ENCODE measurements at places on chromosomes 16 and 17.

- no peak for DNase-seq
Measured at GRCh38 chr17:395179-395578, 42.6 kb upstream of the RPH3AL start.

GRCh38 chr17:75439287-75439686 lies 17.1 kb upstream of the TMEM94 start:
- no peak for DNase-seq

- DNase-seq = no peak
Measured at GRCh38 chr17:13462673-13463124, 139.0 kb downstream of the HS3ST3A1 start.

GRCh38 chr17:75518201-75518600 lies 1.9 kb downstream of the TSEN54 start:
- DNase-seq = peak; percentile 64

- DNase-seq = no peak
Measured at GRCh38 chr17:384622-385177, 32.1 kb upstream of the RPH3AL start.

DNA sequence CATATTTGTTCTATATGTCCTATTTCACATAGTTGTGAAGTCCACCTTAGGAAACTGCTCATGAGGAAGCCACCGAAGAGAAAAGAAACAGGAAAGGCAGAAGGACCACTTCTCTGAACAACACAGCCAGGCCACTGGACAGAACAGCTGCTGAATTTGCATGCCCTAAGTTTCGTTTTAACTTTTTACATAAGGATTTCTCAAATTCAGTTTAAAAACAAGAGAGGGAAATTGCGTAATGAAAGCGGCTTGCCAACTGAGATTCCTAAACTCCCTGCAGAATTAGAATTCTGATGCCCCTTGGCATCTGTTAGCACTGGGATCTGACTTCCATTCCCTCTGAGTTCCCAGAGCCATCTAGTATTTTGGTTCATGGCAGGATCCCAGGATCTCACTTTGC lies 5.0 kb upstream of the CCL8 start:
- DNase-seq = no peak

DNA sequence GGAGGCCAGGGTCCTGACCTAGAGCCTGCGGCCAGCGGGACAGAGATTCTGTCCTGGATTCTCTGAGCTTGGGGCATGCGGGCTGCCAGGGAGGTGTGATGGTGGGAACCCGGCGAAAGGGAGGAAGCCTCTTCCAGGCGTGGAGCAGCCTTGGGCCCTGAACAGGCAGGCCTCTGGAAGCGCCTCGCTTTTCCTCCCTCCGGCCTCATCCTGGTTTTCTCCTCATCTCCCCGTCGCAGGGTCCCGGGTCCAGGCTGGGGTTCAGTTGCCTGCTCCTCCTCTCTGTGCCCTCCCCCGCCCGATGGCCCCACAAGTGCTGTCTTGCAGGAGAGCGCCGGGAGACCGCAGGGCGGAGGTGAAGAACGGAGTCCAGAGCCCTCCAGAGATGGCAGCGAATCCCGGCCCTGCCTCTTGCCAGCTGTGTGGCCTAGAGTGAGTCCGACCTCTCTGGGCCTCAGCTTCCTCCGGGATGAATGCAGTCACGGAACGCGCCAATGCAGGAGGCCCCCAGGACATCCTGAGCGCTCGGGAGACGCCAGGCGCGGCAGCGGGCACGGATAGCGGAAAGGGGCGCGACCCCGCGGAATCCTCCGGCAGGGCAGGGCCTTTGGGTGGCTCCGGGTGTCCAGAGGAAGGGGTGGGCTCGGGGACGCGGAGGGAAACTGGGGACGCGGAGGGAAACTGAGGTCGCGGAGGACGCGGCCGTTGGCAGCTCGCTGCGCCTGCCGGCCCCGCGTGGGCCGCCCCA lies 553 bp upstream of the RAB11FIP4 start:
- DNase-seq = no peak

GRCh38 chr17:3626831-3627768 lies 8.9 kb downstream of the SHPK start:
- DNase-seq = no peak

- no peak for DNase-seq
Measured at GRCh38 chr17:17877529-17878358, 41.0 kb upstream of the SREBF1 start.

DNA sequence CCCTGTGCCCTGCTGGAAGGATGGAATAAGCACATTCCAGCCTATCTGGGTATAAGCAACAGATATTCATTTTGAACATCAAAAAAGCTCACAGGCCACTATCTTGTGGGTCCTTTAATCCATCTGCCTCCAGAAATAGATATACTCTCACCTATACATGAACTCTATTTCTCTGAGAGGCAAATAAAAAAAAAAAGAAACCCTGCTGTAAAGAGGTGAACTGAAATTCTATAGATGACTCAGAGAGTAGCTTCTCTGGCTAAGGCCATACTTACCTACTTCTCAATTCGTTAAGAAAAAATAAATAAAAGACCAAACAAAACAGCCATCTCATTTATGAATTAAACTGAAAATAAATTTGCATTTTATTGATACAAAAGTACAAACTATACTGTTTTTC lies 86.3 kb downstream of the DYNLRB2 start:
- DNase-seq = no peak

DNA sequence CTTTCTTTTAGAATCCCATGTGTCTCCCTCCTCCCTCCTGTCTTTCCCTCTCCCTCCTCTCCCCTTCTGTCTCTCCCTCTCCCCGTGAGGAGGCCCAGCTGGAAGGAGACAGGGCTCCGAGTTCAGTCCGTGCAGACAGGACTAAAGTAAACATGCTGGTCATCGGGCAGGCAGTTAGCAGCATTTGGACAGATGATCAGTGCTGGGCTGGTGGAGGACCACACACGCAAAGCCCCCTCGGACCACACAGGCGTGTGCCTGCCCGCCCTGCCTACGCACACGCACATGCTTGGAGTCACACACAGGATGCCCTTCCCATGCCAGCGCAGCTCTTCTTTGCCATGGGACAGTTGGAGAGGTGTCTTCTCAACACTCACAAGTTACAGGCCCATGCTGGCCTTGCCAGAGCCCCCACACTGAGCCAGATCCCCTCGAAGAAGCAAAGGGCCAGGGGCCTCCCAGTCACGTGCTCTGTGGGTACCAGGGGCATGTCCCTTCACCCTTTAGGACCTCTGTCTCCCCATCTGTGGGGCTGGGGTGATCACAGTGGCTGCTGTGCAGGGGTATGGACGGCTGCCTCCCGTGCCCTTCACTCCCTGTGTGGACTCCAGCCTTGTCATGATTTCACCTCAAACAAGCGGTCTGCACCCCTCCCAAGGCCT lies 215.7 kb upstream of the FOXF1 start:
- DNase-seq = no peak

- peak; percentile 83 for DNase-seq
Measured at GRCh38 chr17:28549236-28550132, 2.9 kb downstream of the UNC119 start.

- no peak for DNase-seq
Measured at GRCh38 chr17:46061435-46061834, 62.4 kb downstream of the STH start.

- DNase-seq = peak; percentile 40
Measured at GRCh38 chr17:60102632-60103096, 23.9 kb upstream of the HEATR6 start.

DNA sequence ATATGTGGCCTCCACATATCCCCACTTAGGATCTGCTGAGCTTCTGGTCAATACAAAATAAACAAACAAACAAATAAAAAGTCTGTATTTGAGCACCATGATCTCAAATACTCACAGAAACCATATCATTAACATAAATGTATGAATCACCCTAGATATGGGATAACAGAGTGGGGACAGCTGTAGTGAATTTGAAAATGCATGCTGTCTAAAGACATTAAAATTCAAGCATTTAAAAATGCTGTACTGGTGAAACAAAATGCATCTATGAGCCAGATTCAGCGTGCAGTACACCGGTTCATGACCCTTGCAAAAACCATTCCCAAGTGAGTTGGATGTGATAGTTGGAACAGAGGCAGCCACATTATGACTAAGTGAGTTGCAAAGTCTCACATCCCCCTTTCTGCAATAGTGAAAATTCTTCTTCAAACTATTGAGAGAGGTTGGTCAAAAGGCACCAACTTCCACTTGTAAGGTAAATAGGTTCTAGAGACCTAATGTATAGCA lies 12.3 kb downstream of the GRIN2A start:
- no peak for DNase-seq

GRCh38 chr17:45234641-45235415 lies 13.1 kb downstream of the FMNL1 start:
- DNase-seq = peak; percentile 67

- DNase-seq = no peak
Measured at GRCh38 chr16:838741-839140, 38.2 kb upstream of the GNG13 start.

DNA sequence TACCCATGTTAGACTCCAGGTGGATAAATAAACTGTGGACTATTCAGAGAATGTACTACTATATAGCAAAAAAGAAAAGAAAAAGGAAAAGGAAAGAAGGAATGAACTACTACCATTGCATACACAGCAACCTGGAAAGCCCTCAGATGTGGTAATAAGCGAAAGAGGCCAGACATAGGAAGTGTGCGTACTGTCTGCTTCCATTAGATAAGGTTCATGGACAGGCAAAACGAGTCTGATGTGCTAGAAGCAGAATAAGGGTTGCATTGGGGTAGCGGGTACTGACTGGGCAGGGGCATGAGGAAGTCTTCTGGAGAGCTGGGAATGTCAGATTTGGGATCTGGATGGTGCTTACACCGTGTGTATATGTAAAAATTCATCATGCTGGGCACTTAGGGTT lies 21.8 kb downstream of the CLEC16A start:
- no peak for DNase-seq

DNA sequence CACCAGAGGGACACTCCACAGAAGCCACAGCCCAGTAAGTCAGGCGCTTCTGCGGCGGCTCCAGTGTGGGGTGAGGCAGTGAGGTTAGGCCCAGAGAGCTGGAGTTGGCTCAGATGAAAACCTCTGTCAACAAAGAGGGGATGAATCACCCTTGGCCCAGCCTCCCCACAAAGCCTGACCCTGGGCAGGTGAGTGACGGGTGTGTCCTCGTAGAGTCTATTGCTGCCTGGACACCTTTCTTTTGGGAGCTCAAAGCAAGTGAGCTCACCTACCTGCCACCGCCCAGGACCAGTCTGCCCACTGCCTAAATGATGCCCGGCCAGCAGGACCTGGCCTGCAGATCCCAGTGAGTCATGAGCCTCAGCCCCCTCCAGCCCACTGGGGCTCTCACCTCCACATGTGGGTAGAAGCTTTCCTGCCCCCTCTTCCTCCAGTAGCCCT lies 24.9 kb upstream of the DBNDD1 start:
- no peak for DNase-seq

- no peak for DNase-seq
Measured at GRCh38 chr16:47625115-47625567, 164.0 kb downstream of the PHKB start.

GRCh38 chr17:47763913-47764582 lies 31.0 kb downstream of the TBX21 start:
- DNase-seq = no peak

DNA sequence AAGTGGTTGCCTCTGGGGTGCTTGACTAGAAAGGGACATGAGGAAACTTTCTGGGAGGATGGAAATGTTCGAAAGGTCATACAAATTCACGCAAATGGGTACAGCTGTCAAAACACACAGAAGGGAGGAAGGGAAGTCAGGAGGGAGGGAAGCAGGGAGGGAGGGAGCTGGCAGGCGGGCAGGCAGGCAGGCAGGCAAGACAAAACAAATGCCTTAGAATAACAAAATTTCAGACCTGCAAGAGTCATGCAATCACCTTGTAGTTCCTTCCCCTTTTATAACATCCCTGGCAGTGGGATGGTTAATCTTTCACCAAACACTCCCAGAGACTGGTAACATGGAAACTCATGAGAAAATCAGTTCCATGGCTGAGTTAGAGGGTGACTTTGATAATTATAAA lies 189.2 kb downstream of the STX8 start:
- no peak for DNase-seq

- DNase-seq = no peak
Measured at GRCh38 chr17:42055496-42055895, 5.1 kb upstream of the C17orf113 start.

DNA sequence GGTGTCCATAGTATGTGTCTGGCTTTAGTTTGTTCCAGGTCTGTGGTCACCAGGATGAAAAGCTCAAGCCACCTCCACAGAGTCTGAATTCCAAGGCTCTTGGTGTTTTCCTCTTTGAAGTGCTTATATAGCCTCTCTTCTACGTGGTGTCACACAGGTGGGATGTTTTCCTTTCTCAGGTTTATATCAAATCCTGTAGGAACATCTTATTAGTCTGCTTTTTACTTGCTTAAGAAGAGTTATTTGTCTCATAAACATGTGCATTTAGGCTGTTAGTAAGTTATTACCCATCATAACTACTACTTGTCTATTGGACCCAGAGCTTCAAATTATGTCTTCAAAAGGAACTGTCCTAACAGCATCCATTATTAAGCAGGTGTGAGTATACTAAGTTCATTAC lies at the start of gene KRT39:
KRT39 (minus strand) TSS at position 101 of the 400 bp plus-strand sequence; CDS start at position 9, 92 bp downstream.
- DNase-seq = no peak

DNA sequence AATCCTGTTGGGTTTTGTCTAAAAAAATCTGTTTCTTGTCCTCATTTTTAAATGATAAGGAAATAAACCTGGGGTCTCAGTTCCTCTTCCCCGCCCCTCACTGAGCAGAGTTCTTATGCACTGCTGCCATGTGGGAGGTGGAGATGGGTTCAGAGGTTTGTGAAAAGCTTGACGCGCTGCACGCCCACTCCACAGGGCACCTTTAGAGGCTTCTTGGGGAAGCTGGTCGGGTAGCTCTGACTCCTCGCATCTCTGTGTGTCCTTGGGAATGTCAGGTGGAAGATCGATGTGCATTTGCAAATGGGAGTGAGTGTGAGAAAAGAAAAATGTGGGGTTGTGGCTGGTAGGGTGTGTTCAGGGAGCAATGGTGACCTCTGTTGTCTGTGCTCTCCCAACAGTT lies 4.7 kb upstream of the ZNHIT3 start:
- no peak for DNase-seq

GRCh38 chr17:34299956-34300577 lies 14.5 kb downstream of the CCL11 start:
- DNase-seq = no peak

DNA sequence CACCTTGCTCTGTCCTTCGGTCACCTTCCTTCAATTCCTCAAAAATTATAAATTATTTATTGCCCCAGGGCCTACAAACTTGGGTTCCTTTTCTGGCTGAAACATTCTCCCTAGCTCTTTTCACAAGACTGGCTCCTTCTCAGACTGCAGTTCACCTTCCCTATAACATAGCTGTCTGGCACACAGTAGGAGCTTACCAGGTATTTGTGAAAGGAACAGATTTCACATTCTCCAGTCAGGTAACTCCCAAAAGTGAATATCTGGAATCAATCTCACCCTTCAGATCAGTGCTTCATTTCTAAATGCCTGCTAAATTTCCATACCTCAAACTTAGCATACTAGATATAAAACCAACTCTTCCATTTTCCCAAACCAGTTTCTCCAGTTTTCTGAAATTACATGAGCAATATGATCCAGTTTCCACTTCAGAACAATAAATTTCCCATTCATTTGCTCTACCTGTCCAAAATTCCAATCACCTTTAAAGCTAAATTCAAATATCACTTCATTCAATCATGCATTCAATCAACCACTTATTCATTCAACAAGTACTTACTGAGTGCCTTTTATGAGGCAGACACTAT lies 6.1 kb downstream of the RFFL start:
- no peak for DNase-seq
